ENCODE measurements at places on chromosomes 16 and 17.

- no peak for DNase-seq
Measured at GRCh38 chr16:22198547-22199293, 7.4 kb upstream of the EEF2K start.

DNA sequence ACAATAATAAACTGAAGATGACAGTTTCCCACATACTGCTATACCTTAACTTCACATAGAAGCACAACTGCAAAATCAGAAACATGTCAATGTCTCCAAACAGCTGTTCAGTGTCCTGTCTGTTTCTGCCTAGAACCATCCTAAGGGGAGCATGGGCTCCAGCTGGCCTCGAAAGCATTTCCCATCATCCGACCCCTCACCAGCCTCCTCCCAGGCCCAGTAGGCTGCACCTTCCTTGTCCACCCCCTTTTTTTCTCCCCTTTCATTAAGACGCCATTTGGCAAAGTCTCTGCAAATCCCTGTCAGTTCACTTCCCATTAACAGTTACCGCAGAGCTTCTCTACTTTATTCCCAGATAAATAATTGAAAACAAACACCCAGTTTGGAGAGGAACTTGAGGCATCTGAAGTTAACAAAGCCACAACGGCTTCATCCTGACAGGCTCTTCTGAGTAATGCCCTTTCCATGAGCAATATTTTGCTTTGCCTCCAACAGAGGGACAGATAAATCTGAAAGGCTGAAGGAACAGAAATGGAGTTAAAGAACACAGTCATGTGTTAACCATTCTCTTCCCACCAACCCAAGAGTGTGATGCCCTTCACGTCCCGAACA is 65.3 kb downstream of the SLC39A11 start:
- DNase-seq = no peak

- DNase-seq = no peak
Measured at GRCh38 chr17:80050706-80051105, 14.3 kb downstream of the CCDC40 start.

- no peak for DNase-seq
Measured at GRCh38 chr17:27793906-27794569, 6.3 kb downstream of the NOS2 start.

- DNase-seq = no peak
Measured at GRCh38 chr17:47644324-47644723, 5.4 kb upstream of the KPNB1 start.

DNA sequence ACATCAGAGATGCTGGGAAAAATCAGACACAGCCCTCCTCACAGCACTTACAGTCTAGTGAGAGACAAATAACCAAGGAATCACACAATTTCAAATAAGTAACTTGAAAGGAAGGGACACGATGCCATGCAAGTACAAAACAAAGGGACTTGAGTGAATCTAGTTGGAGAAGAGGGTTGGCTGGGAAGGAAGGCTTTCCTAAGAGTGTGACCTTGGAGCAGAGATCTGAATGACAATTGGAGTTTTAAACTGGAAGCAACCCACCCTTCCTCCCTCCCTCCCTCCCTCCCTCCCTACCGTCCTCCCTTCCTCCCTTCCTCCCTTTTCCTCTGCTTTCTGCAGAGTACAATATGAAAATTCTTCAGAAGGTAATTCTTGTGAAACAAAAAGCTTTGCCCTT is 31.1 kb downstream of the ADAMTS18 start:
- DNase-seq = no peak

DNA sequence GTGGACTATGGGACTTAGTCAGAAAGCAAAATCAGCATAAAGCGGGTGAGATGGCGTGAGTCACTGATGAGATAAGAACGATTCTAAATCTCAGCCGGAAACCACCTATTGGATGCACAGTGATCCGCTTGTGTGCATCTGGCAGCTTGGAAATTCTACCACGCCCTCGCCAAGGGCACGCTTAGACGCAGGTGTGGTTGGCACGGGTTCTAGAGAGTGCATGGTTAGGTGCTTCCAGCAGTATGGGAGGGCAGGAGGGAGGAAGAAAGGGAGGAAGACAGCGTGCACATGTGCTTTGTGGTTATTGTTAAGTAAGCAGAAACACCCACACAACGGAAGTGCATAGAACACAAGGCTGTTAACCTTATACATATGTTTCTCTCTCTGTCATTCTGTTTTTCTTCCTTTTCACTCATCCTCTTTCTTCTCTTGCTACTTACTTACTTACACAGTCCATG is 374.0 kb upstream of the ASIC2 start:
- DNase-seq = no peak

DNA sequence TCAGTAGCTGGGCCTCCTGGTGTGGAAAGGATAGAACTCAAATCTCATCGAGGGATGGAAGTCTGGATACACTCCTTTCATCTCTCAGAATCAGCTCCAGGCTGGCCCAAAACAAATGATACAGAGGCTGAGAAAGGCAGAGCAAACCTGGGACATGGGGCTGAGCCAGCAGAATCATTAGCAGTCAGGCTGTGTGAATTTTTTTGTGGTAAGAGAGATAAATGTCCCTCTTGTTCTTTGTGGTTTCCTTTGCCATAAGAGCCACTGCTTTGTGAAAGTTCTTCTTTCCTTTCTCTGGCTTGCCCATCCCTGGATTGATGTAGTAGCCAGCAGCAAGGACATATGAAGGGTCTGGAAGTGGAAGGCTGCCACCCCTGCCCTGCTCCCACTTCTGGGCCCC is 146.2 kb downstream of the CDH13 start:
- DNase-seq = no peak

DNA sequence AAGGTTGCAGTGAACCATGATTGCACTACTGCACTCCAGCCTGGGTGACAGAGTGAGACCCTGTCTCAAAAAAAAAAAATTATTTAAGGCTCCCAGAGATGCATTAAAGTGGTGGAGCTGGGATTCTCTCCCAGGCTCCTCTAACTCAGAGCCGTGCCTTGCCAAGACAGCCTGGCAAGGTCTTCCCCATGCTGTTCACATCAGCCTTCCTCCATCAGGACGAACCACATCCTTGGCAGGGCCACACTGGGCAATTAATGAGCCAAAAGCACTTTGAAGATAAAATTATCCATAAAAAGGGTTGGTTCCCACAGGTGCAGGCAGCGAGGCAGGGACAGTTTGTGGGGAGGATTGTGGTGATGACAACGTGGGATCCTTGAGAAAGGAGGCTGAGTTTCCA is 19.8 kb upstream of the BBS2 start:
- DNase-seq = no peak

- no peak for DNase-seq
Measured at GRCh38 chr17:81870981-81871386, at the start of gene ARHGDIA. Gene ARHGDIA, minus strand, starts transcription at chr17:81871337. Its CDS starts 1,407 bp downstream, at chr17:81869930.

- DNase-seq = no peak
Measured at GRCh38 chr16:25950586-25951281, 259.0 kb downstream of the HS3ST4 start.

GRCh38 chr17:64423881-64424280 is 25.0 kb upstream of the MILR1 start:
- DNase-seq = no peak

DNA sequence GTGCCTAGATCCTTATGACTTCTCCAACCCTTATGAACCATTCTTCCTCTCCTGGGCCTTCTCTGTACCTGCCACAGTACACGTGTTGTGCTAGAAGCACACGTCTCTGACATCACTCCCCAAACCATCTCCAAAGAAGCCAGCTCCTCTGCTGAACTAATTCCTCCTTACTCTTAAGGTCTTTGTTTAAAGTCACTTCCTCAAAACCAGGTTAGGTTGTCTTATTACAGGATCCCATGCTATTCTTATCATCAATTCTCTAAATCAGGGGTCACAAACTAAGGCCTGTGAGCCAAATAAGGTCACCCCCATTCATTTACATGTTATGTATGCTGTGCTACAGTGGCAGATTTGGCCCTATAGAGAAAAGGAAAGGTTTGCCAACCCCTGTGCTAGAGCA is 4.0 kb downstream of the SUPT6H start:
- DNase-seq = no peak

DNA sequence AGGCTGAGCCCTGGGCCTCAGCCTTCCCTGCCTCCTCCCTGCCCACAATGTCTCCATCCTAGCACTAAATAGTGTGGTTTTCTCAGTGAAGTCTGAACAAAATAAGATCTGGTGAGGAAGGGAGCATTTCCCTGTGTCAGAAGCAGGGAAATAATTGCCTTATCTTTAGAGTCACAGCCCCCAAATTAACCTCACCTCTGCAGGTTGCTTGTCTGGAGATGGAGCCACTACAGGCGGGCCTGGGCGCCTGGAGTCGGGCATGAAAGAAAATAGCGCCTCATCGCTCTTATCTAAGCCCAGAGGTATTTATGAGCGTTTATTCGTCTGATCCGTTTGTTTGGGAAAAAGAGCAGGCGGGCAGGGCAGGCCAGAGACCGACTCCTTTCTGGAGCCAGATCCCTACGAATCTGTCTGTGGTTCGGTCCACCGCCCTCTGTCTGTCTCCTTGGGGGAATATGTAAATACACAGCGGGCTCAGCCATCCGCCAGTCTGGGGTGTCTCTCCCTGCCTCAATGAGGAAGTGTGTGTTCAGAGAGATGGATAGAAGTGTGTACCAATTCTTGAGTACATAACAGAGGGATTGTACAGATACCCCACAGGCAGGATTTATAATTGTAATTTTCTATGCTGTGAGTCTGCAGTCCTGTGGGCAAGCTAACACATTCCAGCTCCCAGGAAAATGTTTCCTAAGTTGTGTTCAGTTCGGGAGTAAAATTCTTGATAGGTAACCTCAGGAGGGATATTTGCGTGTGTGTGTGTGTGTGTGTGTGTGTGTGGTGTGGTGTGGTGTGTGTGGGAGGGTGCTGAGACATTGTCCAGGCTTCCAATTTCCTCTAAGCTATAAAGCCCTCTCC is 4.3 kb downstream of the HOXB6 start:
- DNase-seq = no peak

DNA sequence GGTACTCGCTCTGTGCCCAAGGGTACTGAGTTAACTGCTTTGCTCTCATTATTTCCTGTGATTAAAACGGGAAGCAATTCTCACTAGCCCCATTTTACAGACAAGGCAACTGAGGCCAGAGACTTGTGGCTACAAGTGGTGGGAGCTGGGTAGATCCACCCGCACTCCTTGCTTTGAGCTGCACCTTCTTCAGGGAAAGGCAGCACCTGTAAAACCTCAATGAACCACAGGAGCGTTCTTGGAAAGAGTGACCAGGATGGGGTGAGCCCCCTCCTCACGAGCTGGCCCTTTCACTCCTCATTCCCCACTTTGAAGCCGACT is 80.0 kb downstream of the TIMM22 start:
- no peak for DNase-seq

GRCh38 chr16:46949241-46949892 is 24.1 kb downstream of the DNAJA2 start:
- no peak for DNase-seq

DNA sequence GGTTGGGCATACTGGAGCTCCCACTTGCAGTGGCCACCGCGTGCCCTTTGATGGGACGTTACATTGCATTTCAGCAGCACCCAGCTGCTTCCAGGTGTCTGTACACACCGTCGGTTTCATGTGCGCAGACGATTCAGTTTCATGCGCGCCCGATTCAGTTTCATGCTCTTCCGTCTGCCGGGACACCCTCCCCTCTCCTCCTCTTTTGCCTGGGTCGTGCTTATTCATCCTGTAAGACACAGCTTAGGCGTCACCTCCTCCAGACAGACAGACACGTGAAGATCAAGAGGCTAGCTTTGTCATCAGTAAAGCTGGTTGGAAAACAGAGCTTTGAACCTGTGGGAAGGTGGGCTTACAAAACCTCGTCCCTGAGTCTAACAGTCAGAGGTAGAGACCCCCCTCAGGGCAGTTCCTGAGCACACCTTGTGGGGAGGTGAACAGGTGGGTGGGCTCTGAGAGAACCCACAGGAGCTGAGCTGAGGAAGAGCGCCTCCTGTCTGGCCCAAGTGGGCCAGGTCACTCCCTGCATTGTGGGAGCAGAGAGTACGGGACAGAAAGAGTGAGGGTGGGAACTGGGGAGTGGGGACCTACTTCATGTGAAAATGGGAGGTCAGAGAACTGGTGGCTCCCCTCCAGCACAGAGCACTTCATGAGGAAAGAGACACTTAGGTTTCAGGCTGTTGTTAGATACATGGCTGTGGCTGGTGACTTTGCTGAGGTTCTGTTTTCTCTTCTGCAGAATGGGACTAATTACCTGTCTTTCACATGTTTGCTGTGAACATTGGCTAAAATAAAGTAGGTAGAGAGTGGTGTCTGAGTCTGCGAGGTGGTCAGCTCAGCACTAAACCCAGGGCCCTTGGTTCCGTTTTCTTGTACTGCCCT is 122.1 kb downstream of the SNX29 start:
- no peak for DNase-seq

- DNase-seq = no peak
Measured at GRCh38 chr16:8236816-8237215, 353.5 kb downstream of the TMEM114 start.

DNA sequence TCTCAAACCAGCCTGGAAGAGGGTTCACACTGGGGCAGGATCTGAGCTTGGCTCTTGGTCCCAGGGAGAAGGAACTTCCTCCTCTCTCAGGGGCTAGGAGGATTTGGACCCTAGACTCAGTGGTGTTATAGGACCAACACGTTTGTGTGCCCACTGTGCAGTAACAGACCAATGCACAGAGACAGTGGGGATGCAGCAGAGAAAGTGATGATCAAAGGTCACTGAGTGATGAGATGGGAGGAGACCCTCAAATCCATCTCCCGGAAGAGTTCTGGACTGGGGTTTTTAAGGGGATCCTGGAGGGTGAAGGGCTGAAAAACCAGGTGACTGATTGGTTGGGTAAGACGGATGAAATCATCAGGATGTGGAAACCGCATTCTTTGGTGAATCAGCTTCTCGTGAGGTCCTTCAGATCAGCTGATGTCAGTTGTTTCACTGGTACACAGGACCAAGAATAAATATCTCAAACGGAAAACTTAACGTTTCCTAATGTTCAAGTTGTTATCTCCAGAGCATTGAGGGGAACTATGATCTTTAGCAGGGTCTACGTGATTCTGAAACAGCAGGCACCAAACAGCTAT is 3.3 kb upstream of the VAC14 start:
- DNase-seq = peak; percentile 12

- peak; percentile 51 for DNase-seq
Measured at GRCh38 chr16:88924834-88925539, 52.0 kb downstream of the CBFA2T3 start.

DNA sequence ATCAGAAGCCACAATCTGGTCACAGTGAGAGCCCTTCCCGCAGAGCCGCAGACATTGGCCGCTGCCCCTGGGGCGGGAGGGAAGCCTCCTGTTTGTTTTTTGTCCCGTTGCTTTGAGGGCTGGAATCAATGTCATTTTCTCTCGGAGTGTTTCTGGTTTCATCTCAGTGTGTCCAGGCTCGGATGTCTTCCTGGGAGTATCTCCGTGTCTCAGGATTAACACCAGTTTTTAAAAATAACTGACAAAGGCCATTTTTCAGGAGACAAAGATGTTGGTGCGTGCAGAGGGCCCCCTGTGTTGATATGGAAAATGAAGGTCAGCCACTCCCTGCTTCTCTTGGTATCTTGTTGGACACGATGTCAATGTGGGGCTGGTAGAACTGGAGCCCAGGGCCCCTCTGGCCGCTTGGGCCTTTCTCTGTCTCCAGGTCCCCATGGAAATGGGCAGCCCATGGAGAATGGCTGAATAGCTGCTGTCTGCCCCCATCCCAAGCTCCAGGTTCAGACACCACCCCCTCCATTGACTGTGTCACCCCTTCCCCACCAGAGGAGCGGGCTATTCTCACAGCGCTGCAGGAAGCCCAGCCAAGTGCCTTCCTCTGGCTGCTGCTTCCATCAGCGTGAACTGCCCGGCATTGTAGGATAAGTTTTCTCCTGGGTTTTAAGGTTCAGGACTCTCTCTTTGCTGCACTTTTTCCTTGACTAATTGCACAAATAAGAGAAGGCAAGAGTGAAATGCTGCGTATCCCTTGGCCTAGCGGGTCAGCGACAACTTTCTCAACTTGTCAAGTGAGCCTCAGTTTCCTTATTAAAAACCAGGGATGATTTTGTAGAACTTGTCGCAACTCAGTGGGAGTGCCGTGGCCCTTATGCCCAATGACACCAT is 72.2 kb upstream of the METTL9 start:
- DNase-seq = no peak

GRCh38 chr17:22123536-22124281 is 431.4 kb downstream of the KCNJ18 start:
- no peak for DNase-seq
